Pons (tissue), 1 donor: ENCODE measurements at places on chromosomes 5 and 9.

DNA sequence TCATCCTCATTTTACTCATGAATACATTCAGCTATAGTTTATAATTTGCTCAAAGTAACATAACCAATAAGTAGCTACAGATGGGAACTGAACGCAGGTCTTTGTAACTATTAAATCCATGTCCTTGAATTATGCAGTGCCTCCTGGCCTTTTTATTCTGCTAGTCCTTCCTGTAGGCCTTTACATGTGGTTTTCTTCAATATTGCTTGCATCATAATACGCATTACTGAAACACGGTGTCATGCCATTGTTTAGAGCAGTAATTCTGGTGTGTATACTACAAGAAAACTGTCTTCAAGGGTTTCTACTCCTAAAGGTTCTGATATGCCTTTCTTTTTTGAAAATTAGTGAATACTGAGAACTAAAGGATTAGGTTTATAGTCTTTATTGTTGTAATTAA lies 20.7 kb downstream of the CWC27 start:
- no peak for DNase-seq

DNA sequence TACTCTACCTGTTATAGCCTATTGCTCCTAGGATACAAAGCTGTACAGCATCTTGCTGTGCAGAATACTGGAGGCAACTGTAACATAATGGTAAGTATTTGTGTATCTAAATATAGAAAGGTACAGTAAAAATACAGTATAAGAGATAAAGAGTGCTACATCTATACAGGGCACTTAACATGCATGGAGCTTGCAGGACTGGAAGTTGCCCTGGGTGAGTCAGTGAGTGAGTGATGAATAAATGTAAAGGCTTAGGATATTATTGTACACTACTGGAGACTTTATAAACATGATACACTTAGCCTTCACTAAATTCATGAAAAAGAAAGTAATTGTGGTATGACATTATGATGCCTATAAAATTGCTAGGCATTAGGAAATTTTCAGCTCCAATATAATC lies 65.5 kb upstream of the OSMR start:
- no peak for DNase-seq

- DNase-seq: no peak
These were observed 16.3 kb downstream of the CARD19 start for GRCh38 chr9:93112116-93112863.

GRCh38 chr5:160252916-160253315 lies 23.6 kb downstream of the FABP6 start:
- DNase-seq: no peak

- peak; percentile 7 for DNase-seq
These were observed 300.6 kb downstream of the PARP8 start for GRCh38 chr5:50967009-50967562.

- DNase-seq: no peak
These were observed 50.1 kb upstream of the ADRB2 start for GRCh38 chr5:148776261-148776660.

DNA sequence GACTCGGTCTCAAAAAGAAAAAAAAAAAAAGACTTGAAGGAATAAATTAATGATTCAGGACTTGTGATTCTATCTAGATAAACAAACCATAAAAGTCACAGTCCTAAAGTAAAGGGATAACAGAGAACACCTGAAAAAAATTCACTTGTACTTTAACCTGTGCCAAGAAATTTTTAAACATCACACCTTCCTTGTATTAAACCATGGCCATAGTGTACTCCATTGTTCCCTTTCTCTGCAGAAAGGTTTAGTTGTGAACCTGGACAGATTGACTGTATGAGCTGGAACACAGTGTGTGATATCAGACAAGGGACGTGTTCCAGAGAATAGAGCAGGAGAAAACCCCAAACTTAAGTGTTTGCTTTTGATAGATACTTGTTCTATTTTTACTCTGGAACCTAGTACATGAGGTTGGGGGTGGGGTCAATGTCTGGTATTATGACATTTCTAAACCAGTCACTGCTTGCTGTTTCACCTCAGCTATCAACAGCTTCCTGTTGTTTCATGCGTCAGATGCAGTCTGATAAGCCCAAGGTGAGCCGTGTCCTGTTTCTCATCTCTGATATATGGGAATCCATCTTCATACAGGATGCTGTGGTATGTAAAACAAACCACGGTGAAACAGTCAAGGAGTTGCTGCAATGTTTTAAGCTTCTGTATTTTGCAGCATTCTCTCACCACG lies 62.5 kb upstream of the ITGA1 start:
- no peak for DNase-seq

- no peak for DNase-seq
These were observed 56.4 kb downstream of the NTNG2 start for GRCh38 chr9:132218208-132218607.

DNA sequence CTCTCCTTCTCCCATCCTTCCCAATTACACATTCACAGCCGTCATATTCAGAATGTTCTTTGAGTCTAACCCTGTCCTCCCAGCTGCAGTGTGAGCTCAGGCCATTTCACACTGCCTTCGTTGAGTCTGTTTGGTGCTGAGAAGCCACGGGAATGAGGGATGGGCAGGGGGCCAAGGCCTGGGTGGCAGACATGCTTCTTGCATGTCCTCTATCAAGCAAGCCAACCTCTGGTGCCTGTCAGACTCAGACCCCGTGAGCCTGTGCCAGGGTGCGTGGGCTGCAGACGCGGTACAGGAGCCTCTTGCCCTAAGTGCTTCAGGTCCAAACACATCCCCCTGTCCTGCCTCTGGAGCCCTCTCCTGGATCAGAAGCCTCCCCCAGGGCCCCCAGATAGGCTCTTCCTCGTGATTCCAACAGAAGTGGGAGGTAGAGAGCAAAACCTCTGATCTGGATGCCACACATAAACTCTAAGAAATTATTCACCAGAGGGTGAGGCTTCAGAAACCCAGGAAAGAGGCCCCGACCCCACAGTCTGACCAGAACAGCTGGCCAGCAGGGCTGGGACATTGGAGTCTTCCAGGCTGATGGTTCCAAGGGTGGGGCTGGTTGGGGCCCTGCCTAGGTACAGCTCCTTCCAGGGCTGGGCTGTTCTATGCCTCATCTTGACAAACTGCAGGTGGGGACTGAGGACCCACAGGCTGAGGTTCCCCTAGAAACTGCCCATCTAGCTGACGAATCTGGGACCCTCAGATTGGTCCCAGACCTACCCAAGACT lies 46.7 kb upstream of the CDKN2AIPNL start:
- no peak for DNase-seq

DNA sequence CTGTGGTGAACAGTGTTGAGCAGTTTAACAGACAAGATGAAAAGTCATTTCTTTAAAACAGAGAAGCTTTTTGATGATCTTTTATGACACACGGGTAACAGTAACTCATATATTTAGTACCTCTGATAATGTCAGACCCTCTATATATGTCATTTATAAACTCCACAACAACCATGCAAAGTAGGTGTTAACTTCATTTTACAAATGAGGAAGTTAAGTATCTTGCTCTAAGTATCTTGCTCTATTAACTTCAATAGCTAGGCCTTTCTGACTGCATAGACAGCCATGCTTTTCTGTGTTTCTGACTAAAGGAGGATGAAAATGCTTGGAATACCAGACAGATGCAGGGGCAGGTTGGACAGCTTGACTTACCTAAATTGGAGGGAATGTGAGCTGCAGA lies 1.8 kb downstream of the NUDT2 start:
- peak; percentile 18 for DNase-seq

DNA sequence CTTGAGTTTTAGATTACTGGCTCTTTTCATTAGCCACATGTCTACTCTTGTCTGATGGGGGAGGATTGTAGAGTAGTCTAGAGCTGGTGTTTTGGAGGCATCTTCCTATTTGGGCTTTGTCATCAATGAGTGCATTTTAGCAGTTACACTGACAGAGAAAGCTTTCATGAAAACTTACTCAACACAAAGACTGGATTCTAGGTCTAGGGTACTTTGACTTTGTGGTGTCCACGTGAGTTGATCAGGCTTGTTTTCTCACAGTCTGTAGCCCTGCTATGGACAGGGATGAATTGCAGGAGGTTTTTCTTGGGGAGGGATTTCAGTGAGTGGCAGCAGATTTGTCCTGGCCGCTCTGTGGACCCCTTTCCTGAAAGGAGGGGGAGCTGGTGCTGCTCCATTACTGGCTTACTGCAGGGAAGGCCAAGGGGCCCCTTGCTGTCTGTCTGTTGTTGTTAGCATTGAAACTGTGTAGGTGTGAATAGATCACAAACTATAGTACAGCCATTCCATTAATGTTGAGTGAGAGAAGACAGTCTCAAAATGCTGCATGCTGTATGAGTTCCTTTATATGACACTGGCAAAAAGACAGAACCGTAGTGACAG lies 6.6 kb downstream of the TRIO start:
- no peak for DNase-seq

DNA sequence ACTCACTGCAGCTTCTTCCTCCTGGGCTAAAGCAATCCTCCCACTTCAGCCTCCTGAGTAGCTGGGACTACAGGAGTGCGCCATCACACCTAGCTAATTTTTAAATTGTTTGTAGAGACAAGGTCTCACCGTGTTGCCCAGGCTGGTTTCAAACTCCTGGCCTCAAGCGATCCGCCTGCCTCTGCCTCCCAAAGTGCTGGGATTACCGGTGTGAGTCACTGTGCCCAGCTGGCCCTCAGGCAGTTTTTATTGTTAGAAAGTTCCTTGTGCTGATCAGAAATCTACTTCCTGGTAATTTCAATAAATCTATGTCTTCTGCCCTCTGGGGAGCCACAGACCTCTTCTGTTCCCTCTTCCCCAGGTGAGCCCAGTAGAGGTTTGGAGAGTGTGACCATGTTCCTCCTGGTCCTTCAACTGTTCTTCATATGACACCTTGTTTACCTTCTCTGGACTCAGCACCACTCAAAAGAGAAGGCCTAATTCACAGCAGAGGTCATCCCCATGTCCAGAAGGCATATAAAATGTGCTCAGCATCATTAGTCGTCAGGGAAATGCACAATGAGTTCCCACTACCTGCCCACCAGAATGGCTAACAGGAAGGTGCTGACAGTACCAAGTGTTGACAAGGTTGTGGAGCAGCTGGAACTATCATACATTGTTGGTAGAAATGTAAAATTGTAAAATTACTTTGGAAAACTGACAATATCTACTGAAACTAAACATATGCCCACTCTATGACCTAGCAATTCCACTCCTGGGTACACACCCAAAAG lies 10.4 kb downstream of the TMOD1 start:
- DNase-seq: no peak

GRCh38 chr5:42587096-42587723 lies 164.0 kb downstream of the GHR start:
- DNase-seq: no peak

GRCh38 chr5:134708301-134708700 lies 30.0 kb upstream of the CAMLG start:
- no peak for DNase-seq

- DNase-seq: no peak
These were observed 1.6 kb downstream of the WNK2 start for GRCh38 chr9:93185266-93186214.

DNA sequence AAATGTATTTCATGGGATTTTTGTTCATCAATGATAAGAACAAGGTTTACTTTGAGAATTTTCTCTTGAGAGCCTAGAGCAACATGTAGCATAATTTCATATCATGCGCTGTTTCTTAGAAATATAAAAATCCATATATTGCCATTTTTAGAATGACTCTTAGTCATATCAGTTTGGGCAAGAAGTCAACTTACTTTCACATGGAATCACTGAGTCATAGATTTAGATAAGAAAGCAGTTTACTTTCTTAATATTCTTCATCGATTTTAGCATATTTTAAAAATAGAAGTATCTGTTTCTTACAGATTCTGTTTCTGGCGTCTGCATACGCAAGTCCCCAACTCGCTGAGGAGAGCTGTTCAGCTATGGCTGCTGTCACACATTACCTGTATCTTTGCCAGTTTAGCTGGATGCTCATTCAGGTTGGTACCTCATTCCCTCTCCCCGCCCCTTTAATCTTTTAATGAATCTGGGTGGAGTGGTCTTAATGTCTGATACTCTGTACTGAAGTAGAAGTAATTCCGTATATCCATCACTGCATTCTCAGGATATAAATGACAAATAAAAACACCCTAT lies 406.6 kb downstream of the ADGRV1 start:
- DNase-seq: no peak

GRCh38 chr5:36744773-36745589 lies 131.6 kb upstream of the NIPBL start:
- DNase-seq: peak; percentile 22

- DNase-seq: peak; percentile 77
These were observed 4.3 kb upstream of the TIFAB start for GRCh38 chr5:135456238-135457099.

DNA sequence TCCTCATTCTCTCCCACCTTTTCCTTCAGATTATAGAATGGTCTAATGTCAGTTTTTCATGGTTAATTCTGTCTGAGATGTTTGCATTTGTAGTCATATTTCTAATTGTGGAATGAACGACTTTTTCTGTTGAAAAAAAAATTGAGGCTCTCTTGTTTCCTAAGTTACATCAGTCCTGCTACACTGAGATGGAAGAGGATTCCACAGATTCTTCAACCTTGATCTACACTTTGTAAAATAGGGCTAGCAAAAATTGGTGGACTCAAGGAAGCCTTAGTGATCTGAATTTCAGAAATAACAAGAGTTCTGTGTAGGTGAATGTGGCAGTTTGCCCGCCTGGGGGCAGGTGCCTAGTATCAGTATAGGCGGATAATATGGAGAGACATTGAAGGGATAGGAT lies 51.9 kb downstream of the ERBIN start:
- no peak for DNase-seq

GRCh38 chr9:108961151-108961550 lies 27.0 kb downstream of the ABITRAM start:
- DNase-seq: no peak

DNA sequence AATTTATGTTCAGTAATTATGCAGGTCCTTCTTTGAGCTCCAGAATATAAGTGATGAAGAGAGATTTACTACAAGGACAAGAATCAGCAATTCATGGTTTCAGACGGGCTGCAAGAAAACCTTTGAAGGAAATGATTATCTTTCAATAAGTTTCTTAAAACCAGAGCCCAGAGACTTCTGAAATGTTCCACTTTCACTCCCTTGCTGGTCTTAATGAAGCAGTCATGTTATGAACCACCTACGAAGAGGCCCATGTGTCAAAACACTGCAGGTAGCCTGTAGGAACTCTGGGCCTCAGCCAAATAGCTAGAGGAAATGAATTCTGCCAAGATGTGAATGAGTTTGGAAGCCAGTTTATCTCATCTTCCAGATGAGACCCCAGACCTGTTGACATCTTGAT lies 505.9 kb upstream of the MEF2C start:
- no peak for DNase-seq

- no peak for DNase-seq
These were observed 62.4 kb upstream of the UBAC1 start for GRCh38 chr9:136023410-136024225.

DNA sequence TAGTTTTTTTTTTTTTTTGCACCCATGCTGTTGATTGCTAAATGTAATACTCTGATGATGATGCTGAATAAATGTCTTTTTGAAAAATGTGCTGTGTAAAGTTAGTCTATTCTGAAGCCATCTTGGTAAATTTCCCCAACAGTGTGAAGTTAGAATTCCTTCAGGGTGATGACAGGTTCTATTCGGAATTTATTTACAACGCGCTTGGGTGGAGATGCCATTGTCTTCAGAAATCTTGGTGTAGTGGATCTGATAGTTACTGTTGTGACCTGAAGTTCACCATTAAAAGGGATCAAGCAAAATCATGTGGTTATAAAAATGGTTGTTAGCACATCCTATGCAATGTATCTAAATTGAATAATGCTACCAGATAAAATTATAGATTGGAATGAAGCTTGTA lies 36.3 kb upstream of the DMRT1 start:
- no peak for DNase-seq

GRCh38 chr9:11805969-11806368 lies 887.2 kb upstream of the TYRP1 start:
- DNase-seq: no peak

GRCh38 chr9:8143677-8144076 lies 344.1 kb upstream of the DMAC1 start:
- no peak for DNase-seq
